Tibial artery (tissue), 4 donors: ENCODE measurements at places on chromosomes 7 and 10.

- DNase-seq, result no peak
These were observed 161.0 kb downstream of the SKIDA1 start for GRCh38 chr10:21364196-21365114.

DNA sequence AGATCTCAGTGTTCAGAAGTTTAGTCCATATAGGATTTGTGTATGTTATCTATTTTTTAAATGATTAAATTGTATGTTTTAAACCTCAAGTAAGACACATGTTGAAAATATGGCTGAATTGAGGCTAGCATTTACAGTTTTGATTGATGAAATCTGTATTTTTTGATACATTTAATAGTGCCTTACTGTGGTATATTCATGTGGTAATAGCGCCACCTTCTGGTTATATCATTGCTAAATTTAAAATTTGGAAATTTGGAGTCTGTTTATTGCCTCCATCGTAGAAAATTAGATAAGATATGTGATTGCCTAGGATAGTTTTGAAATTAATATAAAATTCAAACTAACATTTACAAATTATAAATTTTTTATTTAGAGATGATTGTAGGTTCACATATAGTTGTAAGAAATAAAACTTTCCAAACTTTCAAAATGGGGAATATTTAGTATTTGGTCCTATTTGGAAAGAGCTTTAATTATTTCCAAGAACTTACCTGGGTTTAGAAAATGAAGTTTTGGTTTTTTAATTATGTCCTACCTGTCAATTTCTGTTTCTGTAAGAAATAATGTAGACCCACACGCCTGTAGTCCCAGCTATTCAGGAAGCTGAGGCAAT is 19.1 kb upstream of the ARMS2 start:
- no peak for DNase-seq

DNA sequence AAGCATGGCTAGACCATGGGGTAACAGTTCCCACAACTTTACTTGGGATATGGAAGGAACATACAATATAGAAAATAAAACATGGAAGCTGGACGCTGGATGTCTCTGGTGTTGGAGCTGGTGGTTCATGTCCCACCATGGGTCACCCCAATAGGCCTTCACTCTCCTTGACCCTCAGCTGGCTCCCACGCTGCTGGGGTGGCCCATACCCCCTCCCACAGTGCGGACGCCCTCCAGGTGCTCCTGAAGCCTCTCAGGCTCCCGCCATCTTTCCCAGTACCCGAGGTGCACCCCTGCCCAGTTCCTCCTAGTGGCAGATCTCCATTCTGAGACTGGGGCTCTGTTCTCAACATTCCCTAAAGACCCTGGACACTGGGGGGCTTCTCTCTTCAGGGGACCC is 5.8 kb upstream of the CPA1 start:
- DNase-seq, result no peak

- DNase-seq, result no peak
These were observed 13.6 kb downstream of the PDLIM1 start for GRCh38 chr10:95277201-95277570.

DNA sequence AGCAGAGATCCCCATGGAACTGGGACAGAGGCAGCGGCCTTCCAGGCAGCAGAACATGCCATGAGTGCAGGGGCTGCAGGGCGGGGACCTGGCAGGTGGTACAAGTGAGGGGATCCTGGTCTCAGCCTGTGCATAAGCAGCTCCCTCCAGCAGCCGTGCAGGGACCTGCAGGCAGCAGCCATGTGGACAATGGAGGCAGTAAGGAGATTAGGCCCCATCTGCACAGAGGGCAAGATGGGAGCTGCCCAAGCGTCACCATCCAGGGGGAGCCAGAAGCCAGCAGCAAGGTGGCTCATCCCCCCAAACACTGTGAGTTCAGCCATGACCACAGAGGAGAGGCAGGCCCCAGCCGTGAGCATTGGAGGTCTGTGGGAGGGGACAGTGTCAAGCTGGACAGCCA is 3.1 kb downstream of the DDC start:
- no peak for DNase-seq

DNA sequence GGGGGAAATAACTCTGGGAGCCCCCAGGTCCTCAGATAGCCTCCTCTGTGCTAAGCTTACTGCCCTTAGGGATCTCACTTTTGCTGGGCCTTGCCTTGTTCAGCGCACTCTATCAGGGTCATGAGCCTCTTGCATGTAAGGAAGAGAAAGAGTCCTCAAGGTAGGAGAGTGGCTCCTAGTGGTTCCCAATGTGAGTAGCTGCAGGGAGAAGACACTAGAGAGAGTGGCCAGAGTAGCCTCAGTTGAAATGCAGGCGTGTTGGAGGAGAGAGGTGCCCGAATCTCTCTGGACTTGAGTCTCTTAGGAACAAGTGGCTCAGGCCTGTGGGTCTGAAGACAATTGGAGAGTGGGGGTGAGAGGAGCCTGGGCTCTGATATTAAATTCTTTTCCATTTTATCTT is 94.3 kb upstream of the SORCS3 start:
- DNase-seq, result no peak

- no peak for DNase-seq
These were observed 41.1 kb downstream of the BLVRA start for GRCh38 chr7:43799605-43800004.

DNA sequence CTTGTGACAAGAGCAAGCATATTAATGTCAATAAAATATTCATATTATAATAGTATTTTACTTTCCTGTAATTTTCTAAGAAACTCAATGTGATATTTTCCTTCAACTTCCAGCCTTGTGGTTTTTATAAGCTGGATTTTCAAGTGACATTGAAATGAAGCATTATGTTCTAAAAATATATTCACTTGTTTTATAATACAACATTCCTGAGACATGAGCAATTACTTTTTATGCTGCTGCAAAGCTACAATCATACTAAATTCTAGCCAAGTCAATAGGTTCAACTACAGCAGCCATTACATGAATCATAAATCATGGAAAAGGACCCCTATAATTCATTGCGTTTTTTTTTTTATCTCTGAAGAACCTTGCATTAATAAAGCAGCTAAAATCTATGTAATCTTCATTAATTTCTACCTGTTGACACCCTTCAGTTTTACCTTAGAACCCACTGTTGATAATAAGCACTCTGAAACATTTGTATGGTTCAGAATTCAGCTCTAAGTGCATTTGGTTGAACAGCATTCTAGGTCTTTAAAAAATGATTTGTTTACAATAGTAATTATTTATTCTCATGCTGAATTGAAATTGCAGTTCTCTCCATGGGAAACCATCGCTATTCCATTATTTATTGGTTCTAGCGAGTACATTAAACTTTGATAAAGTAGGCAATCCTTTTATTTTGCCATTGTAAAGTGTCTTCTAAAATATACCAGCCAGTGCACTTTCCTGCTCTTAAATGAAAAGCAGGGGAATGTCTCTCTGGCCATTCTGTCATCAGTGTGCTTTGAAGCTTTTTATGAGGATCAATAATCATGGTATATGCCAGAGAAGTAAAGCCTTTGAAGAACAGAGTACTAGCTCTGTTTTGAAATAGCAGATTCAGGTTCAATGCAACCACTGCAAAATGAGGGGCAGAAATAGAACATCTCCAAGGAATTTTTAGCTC is 132.6 kb downstream of the GNAT3 start:
- DNase-seq, result no peak

DNA sequence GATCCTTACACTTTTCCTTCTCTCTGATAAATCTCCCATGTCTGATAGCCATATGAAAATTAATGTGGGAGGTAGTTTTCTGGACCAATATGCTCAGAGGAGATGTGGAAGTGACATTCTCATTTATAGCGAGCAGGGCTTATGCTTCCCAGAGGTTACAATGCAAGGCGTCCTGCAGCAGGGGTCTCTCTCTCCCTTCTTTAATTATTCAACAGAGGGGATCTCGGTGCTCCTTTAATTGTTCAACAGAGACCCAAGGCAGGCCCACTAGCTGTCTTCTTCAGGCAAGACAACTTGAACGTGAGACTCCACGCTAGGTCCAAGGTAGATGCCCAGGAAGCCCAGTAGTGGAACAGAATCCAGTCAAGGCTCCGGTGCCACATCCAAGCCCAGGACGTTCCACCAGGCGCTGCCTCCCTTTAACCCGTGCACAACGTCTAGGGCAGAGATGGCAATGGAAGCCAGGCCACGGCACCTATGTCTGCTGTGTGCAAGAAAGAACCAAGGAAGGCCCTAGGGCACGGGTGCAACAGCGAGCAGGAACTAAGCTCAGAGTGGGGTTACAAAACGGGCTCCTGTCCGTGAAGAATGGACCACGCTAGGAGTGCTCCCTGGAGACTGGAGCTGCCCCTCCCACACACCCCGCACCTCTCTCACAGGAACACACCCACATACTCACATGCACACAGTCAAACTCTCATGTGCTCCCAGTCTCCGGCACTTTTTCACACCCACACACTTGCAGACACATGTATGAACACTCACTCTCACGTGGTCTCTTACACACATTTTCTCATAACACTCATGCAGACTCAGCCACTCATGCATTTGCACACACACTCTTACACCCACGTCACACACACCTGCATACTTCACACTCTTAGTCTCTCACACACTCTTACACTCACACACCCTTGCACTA is 230.4 kb downstream of the TNS3 start:
- DNase-seq, result no peak

DNA sequence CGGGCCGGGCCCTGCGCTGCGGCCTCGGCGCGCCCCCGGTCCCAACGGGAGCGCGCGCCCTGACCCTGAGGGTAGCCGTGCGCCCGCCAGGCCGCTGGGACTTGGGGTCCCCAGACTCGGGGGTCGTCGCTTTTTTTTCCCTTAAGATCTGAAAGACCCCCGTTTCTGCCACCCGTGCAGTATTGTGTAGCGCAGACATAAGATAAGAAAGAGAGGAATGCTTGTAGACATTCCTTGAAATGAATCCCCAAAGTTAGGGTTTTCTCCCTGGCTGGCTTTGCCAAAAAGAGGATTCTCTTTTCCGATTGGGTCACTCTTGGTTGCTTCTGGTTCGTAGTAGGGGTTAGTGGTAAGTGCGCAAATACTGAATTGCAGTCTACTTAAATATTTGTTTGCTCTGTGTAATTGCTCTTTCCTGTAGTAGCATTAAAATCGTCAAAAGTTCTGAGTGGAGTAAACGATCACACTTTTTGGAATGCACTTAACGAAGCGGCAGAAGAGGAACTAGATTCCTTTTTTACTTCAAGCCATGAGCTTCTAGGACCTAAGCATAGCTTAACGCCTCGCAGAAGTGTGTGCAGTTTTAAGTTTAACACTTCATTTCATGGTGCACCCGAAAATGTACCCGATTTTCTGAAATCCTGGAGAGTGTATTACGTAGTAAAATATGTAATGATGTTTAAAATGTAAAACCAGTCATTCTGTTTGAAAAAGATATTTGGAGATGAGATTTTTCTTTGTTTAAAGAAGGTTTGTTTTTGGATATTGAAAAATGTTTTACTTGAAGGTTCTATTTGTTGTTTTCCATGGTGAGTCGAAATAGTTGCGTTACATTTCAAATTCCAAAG is 1.3 kb downstream of the CUL1 start:
- DNase-seq, result no peak

DNA sequence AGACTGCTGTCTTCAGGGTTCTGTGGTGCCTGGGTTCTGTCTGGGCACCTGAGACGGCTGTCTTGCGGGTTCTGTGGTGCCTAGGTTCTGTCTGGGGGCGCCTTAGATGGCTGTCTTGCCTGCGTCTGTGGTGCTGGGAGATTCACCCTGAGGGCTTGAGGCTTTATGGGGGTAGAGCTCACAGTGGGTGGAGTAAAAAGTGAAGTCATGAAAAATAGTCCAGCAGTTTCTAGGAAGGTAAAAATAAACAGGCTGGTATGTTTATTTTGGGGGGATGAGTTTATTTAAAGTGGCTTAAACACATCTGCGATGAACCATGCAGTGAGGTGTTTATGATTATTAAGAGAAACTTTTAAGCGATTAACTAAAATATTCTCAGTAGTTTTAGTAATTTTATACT is 64.2 kb downstream of the NKX6-2 start:
- no peak for DNase-seq

DNA sequence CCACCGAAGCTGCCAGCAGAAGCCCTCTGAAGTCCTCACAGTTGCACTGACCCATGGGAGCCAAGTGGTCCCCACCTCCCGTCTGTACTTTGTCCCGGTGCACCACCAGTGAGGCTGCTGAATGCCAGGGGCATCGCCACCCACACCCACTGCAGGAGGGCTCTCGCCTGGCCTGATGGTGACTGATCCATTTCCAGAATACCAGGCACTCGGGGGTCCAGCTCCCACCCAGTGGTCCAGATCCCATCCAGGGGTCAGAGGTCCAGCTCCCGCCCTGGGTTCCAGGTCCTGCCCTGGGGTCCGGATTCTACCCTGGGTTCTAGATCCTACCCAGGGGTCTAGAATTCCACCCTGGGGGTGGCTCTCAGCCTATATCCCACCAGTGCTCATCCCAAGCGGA is 9.1 kb upstream of the JAKMIP3 start:
- no peak for DNase-seq

DNA sequence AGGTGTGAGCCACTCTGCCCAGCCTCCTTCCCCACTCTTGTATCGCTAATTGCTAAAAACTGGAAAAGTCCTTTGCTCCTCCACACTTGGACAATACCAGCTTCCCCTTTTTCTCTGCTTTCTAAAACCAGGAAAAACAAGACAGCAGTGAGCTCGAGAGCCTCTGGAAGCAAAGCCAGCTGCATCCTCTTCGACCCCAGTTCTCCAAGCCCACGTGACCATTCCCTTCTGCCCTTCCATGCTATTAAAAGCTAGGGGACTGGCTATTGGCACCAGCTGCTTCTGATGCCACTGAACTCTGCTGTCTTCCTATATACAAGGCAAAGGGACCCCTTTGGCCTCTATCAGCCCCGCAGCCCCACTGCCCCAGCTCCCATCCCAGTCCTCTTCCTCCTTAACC is 92.2 kb downstream of the SPDYE5 start:
- no peak for DNase-seq

DNA sequence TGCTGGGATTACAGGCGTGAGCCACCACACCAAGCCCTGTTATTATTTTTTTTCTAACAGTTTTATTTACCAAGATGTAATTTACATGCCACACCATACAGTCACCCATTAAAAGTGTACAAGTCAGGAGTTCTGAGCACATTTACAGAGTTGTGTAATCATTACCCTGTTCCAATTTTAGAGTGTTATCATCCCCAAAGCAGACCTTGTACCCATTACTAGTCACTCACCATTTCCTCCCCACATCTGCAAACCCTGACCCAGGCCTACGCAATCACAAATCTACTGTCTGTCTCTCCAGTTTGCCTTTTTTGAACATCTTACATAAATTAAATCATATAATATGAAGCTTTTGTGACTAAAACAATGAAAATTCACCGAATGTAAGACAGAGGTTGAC is 402.9 kb upstream of the FOXK1 start:
- no peak for DNase-seq
